ENCODE measurements at places on chromosomes 7 and 10.

- no peak for DNase-seq
These were observed 150.4 kb downstream of the TAX1BP1 start for GRCh38 chr7:27890205-27890849.

DNA sequence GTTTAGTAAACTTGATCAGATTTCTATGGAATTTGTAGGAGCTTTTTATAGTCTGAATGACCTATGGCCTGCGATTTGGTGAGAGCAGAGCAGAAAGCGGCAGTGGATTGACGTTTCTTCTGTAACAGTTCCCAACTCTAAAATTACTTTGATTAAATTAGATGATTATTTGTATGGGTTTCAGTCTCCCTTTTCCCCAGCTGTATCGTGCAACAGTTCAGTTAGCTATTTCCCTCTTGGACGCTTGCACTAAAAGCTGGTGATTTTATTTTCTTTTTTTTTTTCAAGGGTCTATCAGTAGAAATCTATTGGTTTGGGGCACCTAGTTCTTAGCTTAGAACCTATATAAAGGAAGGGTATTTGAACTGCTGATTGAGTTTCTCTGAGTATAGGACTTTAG, 6.8 kb downstream of the AHCYL2 start:
- no peak for DNase-seq

DNA sequence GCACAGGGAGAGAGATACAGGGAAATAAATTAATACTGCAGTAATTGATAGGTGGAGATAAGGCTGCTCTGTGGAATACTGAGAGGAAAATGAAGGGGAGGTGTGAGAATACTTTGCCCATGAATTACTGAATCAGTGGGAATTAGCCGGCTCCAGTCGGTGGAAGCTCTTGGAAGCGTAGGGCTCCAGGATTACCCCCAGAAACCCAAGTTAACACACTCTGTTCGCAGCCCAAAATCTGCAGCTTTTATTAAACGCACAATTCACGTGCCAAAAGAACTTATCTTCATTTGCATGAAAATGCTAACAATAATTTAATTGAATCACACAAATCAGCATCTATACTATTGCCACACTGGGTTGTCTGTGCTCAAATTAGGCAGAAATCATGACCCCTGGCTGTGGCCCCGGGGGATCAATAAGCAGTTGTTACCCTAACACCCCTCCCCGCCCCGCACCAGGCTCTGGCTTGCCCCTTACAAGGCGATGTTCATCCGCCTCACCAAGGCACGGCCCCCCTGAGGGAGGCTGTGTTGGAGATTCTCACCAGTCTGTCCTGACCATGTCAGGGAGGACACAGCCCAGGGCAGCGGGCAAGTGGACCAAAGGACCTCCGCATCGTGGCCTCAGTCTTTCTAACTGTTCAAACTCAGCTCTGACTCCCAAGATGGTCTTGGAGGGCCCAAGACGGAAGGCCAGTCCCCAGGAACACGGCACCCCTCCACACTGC, 48.4 kb upstream of the MGMT start:
- no peak for DNase-seq

DNA sequence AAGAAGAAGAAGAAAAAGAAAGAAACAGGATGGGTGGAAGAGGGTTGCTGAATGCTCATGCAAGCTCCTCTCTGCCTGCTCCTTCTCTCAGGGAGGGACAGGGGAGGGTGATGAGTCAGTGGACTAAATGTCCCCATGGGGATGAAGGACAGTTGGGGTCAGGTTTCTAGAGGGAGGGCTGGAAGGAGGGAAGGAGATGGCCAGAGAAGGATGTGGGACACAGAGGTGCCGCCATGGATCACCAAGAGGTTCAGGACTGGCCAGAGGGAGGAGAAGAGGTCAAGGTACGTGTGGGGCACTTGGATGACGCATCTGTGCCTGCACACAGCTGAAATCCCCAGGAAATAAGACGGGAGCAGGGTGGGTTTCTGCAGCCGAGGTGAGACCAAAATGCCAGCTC, 88.9 kb upstream of the GTF2I start:
- DNase-seq = no peak

DNA sequence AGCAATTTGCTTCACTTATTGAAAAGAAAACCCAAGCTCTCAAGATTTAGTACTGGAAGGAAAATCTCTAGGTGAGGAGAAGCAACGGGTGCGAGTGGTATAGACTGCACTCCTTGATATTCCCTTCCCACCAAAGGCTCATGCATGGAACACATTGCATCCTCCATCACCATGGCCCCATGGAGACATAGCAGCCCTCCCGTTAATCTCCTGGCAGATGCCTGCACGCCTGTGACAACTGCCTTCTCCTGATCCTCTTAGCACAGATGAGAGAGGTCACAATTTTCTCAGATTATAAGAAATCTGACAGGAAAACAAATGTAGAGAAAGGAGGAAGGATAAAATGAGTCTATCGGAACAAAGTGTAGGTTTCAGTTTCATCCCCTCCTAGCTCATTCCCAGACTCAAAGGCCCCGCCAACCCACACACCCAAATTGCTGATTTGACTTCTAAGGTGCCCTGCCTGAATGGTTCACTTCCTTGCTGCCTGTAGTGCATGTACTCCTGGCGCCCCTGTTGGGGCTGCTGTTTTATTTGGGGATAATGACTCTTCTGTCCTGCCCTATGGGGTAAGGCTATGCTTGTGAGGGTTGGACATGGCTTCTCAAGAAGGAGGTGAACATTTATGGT, 50.0 kb downstream of the PLXNA4 start:
- DNase-seq = no peak

DNA sequence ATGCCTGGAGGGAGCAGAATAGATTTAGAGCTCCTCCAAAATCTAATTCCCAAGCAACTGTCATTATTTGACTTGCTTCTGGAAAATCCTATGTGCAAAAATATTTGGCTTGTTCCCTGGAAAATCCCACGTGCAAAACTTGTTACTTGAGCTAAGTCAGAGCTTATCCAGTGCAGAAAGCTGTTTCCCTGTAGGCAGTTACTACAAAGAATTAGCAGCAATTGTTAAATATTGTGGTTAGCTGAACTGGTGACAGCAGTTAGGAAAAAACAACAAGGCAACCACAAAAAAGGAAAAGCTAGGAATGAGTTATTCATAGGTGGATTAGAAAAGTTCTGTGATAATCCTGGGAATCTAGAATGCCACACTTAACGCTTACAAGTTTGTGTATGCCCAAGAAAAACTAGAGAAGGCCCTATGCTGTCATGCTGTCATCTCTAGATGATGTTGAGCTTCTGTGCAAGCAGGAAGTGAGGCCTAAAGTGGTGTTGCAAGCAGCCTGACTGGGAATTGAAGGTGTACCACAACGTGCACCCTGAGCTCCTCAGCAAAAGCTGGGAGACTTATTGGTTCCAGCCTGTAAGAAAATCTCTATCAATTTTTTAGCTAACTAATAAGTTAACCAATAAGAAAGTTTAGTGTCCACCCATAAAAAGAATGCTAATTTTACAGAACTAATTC, 738.6 kb upstream of the LRRTM3 start:
- DNase-seq = no peak

DNA sequence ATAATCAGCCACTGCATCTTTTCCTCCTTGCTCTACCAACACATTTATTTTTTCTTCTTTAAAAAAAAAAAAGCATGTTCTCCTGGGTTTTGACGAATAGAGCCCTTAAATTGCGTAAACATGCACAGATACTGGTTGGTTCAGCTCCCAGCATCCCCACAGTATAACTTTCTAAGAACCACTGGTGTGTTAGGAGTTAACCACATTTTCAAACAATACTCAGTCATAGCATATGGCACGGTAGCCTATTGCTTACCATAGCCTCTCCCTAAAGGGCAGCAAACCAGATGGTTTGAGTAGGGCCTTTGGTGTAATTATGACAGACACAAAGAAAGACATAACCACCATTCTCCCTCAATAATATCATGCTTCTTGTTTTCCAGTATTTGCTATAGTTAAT, 145.0 kb downstream of the LRRC4 start:
- DNase-seq = no peak

GRCh38 chr10:48708144-48708543, 23.5 kb downstream of the WDFY4 start:
- DNase-seq = no peak

GRCh38 chr10:4688601-4689000, 137.4 kb upstream of the AKR1E2 start:
- no peak for DNase-seq

- no peak for DNase-seq
These were observed 107.1 kb upstream of the CDCA7L start for GRCh38 chr7:22052674-22053365.

- no peak for DNase-seq
These were observed 1.8 kb downstream of the LRCH4 start for GRCh38 chr7:100584054-100584682.

Measured in NCI-H1092 treated with DMSO at 0.1 percent for 48 hours (cell line).